ENCODE measurements at places on chromosomes 1 and 21.

GRCh38 chr1:6288665-6289064 is 27.8 kb upstream of the GPR153 start:
- DNase-seq = no peak

DNA sequence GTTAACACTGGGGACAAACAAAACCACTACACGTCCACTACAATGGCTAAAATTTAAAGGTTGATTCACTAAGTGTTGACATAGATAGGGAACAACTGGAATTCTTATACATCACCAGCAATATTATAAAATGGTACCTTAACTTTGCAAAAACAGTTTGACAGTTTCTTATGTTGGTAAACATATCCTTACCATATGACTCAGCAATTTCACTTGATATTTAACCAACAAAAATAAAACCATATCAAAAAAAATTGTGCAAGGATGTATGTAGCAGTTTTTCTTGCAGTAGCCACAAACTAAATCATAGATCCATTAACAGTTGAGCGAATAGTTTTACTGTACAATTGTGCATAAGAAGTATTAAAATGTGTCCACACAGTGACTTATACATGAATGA is 5.3 kb upstream of the HSPA13 start:
- DNase-seq = no peak

DNA sequence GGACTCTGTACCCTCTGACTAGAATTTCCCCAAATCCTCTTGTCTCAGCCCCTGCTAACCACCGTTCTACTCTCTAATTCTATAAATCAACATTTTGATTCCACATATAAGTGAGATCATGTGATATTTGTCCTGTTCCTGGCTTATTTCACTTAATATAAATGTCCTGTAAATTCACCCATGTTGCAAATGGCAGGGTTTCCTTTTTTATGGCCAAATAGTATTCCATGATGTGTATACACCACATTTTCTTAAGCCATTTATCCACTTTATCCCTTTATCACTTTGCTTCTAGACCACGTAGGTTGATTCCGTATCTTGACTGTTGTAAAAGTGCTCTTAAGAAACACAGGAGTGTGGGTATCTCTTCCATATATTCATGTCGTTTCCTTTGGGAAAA is 8.9 kb downstream of the RNF187 start:
- DNase-seq = no peak

DNA sequence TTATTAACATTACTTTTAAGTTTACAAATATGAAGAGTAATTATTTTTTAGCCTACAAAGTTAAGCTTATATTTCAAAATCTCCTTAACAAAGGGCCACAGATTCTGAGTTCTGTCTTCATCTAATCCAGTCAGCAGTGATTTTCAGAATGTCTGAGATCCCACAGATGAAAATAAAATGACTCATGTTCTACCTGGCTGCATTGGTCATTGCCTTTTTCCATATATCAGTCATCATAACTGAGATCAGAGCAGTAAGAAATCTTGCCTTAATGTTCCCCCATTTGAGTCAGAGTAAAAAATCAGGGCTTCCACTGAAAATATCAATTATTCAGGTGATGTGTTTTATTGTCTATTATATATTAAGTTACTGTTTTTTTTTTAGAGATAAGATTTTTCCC is 416.1 kb downstream of the MRPL39 start:
- DNase-seq = peak; percentile 17

DNA sequence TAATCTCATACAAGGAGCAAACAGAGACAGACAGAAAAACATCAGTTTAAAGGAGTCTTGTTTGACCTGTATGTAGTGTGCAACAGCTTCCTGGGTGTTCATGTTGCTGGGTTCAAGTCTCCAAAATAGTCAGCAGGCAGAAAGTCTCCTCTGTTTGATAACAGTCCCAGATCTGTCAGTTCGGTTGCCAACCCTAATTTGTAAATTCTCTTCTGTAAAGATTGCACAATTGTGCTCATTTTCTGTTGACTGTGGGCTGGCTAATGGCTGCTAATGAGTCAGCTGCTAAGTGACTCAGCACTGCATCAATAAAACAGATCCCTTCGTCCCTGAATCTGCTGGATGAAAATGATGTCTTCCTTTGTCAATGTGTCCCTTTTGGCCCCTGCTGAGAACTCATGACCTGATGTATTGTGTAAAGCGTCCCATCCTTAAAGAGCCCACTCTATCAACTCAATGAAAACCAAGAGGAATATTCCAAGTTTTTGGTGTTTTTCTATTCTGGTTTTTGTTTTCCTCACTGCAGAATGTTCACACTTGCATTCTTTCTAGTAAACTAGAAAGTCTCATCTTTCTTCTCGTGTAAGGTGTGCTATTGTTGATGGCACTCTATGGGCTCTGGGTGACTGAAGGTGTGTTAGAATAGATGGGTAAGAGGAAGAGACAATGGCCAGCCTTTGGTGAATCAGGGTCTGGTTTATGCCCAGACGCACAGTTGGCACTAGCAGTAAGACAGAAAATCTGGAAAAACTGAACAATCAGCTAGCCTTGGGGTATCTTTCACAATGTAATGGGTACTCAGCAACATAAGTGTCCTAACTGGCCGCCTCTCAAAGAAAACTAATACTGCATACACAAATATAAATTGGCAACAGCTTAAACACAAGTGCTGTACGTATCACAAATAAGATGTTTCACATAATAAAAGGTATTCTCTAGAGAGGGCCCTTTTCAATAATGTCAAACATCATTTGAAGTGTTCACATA is 75.1 kb upstream of the SIPA1L2 start:
- peak; percentile 69 for DNase-seq

- no peak for DNase-seq
Observed at GRCh38 chr1:1670866-1671265, 12.1 kb upstream of the CDK11B start.

DNA sequence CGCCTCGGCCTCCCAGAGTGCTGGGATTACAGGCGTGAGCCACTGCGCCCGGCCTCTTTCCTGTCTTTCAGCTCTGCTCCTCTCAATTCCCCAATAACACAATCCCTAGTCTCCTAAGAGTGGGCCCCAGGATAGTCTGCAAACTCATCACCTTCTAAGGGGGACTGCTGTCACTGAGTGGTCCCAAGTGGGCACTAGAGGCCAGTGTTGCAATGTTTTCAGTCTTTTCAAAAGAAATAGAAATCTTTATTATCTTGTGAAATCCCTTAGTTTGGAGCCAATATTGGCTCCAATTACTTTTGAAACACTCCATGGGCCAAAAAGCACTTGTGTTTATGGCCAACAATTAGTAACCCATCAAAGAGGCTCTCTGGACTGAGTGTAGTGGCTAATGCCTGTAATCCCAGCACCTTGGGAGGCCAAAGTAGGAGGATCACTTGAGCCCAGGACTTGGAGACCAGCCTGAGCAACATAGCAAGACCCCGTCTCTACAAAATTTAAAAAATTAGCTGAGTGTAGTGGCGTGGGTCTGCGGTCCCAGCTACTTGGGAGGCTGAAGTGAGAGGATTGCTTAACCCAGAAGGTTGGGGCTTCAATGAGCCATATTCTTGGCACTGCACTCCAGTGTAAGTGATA is 28.6 kb upstream of the ZNF697 start:
- peak; percentile 28 for DNase-seq

DNA sequence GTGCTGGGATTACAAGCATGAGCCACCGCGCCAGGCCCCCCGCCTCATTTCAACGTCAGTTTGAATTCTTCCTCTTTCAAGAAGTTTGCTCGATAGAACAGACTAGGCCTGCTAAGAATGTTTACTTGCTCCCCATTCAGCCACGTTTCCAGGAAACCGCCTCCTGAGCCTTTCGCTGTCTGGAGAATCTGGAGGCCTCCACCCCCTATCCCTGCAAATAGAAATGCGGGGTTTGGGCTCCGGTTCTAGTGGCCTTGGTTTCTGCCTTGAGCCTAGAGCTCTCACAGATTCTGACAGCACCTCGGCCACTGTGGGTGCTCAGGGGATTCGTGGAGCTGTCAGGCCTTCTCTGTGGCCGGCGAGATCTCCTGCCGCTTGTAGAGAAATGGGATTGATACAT is 84.3 kb downstream of the UBIAD1 start:
- no peak for DNase-seq

GRCh38 chr1:55179177-55179835 is 35.9 kb downstream of the USP24 start:
- peak; percentile 15 for DNase-seq

- no peak for DNase-seq
Observed at GRCh38 chr1:153633161-153633753, 609 bp upstream of the CHTOP start.

DNA sequence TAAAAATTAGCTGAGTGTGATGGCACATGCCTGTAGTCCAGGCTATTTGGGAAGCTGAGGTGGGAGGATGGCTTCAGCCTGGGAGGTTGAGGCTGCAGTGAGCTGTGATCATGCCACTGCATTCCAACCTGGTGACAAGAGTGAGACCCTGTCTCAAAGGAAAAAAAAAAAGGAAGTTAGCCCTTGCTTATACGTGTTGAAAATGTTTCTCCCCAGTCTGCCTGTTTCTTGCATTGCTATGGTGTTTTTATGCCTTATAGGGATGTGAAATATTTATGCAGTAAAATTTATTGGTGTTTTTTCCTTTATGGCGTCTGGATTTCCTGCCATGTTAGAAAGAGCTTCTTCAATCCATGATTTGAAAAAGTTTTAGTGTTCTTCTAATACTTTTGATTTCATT is 3.6 kb upstream of the RERE start:
- DNase-seq = peak; percentile 28

DNA sequence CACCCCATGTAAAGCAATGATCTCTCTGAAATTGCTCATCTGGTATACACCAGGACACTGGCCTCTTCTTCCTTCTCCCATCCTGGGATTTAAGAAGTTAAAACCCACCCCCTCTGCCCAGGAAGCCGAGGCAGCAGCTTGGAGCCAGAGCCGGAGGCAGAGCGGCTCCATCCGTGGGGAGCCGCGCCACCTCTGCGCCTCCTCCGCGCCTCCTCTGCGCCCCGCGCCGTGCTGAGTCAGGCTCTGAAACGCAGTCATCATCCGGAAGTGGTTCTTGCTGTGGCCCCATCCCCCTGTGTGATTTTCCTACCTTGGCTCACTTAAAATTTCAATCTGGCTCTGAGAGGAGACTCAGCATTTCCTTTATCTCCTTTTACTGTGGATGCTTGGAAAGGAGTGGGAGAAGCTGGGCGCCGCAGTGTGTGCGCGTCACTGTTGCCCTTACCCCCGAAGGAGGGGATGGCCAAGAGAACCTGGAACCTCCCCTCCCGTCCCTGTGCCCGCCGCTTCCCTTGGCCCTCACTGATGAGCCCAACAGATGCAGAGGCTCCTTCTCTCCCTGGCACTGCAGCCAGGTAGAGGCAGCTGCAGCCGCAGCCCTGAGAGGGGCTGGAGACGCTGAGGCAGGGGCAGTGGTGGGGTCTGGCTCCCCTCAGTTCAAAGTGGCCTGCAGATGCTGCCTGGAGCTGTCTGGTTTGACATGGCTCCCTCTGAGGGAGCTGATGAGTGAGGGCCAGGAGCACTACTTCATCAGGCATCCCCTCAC is 15.3 kb upstream of the NPHP4 start:
- peak; percentile 17 for DNase-seq

DNA sequence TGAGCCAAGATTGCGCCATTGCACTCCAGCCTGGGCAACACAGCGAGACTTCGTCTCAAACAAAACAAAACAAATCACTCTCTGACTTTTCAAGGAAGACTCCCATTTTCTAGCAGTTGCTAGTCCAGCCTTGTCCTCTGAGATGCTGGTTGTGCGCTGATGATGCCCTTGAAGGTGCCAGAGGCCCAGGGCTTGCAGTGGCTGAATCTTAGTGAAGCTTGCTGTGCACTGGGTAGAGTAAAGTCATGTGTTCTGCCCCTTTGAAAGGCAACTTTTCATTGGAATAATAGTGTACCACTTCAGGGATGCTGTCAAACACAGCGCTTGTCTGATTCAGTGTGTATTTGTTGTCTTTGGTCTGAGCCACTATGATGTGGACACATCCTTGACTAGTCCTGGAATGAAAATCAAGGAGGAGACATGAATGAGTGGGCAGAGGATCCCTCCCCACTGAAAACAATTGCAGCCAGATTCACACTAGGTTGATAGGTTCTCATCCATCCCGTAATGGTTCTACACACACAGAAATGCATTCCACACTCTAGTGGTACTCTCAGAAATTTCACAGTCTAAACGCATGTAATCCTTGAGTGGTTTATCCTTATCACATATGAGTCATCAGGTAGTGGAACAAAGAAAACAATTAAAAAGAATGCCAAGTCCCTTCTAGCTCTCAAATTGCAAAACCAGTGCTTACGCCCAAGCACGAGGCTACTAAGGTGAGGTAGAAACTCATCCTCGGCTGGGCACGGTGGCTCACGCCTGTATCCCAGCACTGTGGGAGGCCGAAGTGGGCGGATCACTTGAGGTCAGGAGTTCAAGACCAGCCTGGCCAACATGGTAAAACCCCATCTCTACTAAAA is 17.8 kb upstream of the TDRD10 start:
- DNase-seq = peak; percentile 53
